ENCODE measurements at places on chromosomes 7 and 10. TPM values are rescaled to one million over a fixed set of nuclear protein-coding genes. Genes with fewer than 3 reads are reported as not detected.

The TACC2 gene
- total RNA-seq: 7.8 TPM

The FBXO24 gene
- 0.30 TPM for total RNA-seq

The GLUD1 gene
- total RNA-seq: 209 TPM

The KCNH2 gene
- total RNA-seq: 2.7 TPM

The BTAF1 gene
- 63.2 TPM for total RNA-seq

The SPDYE9 gene
- not detected for total RNA-seq

The PKD1L1 gene
- total RNA-seq: under 0.01 TPM

The RSPH10B2 gene
- total RNA-seq: 0.05 TPM

The TMEM229A gene
- not detected for total RNA-seq

The SCRN1 gene
- 104 TPM for total RNA-seq

The COBL gene
- total RNA-seq: not detected

The TEX47 gene
- not detected for total RNA-seq

The PNLIP gene
- total RNA-seq: not detected

The ABCC2 gene
- 0.89 TPM for total RNA-seq

The COPS6 gene
- total RNA-seq: 70.4 TPM

The HELLS gene
- 6.5 TPM for total RNA-seq

The MKX gene
- 2.7 TPM for total RNA-seq

The DCLRE1A gene
- 4.2 TPM for total RNA-seq

The ABCB1 gene
- total RNA-seq: 0.05 TPM

The FOXL3 gene
- total RNA-seq: not detected

The LIPN gene
- not detected for total RNA-seq

The DKK1 gene
- 266 TPM for total RNA-seq
